Right renal cortex interstitium (tissue), 3 donors: ENCODE measurements at places on chromosomes 16 and 17. TPM values are rescaled to one million over a fixed set of nuclear protein-coding genes. Genes with fewer than 3 reads are reported as not detected.

MTSS2 gene
- 45.1 TPM for polyA plus RNA-seq

GRCh38 chr17:19333132-19333440, 29.4 kb downstream of the B9D1 start:
- no peak for DNase-seq

- no peak for DNase-seq
Observed at GRCh38 chr16:85530370-85530739, 82.8 kb upstream of the GSE1 start.

GAS7 gene
- 16.6 TPM for polyA plus RNA-seq

GRCh38 chr16:4591706-4592470, 22.8 kb downstream of the UBALD1 start:
- DNase-seq = no peak
